ENCODE measurements at places on chromosomes 5 and 9.

- DNase-seq, result no peak
These were observed 292.9 kb downstream of the CDH18 start for GRCh38 chr5:19694949-19695611.

GRCh38 chr5:178111925-178112324, 1.4 kb upstream of the N4BP3 start:
- DNase-seq, result no peak

DNA sequence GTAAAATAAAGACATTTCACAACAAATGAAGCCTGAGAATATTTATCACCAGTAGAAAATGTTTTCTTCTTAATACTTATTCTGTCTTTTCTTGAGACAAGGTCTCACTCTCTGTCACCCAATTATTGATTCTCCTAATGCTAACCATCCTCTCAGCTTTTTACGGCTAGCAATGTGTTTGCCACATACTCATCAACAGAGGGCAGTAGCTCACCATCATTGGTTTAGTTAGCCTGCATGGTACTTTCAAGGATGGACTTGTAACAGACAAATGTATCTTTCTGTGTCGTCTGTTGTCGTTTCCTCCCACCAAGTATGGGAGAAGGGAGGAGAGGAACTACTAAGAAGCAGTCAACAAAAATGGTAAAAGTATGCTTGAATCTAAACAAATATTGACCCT, 5.9 kb upstream of the ACO1 start:
- DNase-seq, result peak; percentile 79

DNA sequence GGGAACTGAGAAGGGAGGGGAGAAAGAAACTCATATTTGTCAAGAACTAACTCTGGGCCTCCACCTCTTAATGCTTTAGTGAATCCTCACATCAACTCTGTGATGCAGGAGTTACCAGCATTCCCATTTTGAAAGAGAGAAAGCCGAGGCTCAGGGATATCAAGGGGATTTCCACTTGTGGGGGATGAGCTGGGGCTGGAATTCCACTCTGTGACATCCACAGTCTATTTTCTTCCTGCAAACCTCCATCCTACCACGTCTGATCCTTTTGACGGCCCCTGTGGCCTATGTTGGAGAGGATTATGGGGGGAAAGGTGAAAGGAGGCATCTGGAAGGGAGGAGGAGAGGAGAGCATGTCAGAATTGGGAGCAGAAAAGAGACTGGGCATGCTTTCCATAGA, 9.0 kb downstream of the LCP2 start:
- DNase-seq, result no peak

- DNase-seq, result no peak
These were observed 171.1 kb downstream of the TARS1 start for GRCh38 chr5:33611877-33612276.
